ENCODE measurements at places on chromosomes 2 and 18. TPM values are rescaled to one million over a fixed set of nuclear protein-coding genes. Genes with fewer than 3 reads are reported as not detected.

The PTPRN gene
- 67.3 TPM for total RNA-seq

The SGPP2 gene
- 8.9 TPM for total RNA-seq

The EPB41L5 gene
- total RNA-seq: 31.5 TPM

The IL36RN gene
- not detected for total RNA-seq

The HOXD12 gene
- total RNA-seq: not detected

The CLIP4 gene
- 45.0 TPM for total RNA-seq

The COL4A3 gene
- total RNA-seq: 1.7 TPM

The BOK gene
- total RNA-seq: 15.5 TPM

The C2orf78 gene
- total RNA-seq: not detected

The FEV gene
- not detected for total RNA-seq

The TFCP2L1 gene
- 0.30 TPM for total RNA-seq

The KCNE4 gene
- total RNA-seq: 13.3 TPM

The CYP27C1 gene
- 1.3 TPM for total RNA-seq

The RGPD3 gene
- 0.88 TPM for total RNA-seq

The LTBP1 gene
- 83.0 TPM for total RNA-seq

The SLC11A1 gene
- 5.0 TPM for total RNA-seq

The KCNK3 gene
- total RNA-seq: 13.4 TPM

The HOXD3 gene
- 7.3 TPM for total RNA-seq

The ZCCHC2 gene
- total RNA-seq: 15.4 TPM

The CHPF gene
- 84.5 TPM for total RNA-seq

The DAW1 gene
- total RNA-seq: 16.6 TPM

The CCDC141 gene
- 4.4 TPM for total RNA-seq

The TMEM247 gene
- not detected for total RNA-seq

The FRZB gene
- 68.5 TPM for total RNA-seq

Data from spinal cord (tissue), 10 donors.